ENCODE measurements at places on chromosomes 13 and 19.

DNA sequence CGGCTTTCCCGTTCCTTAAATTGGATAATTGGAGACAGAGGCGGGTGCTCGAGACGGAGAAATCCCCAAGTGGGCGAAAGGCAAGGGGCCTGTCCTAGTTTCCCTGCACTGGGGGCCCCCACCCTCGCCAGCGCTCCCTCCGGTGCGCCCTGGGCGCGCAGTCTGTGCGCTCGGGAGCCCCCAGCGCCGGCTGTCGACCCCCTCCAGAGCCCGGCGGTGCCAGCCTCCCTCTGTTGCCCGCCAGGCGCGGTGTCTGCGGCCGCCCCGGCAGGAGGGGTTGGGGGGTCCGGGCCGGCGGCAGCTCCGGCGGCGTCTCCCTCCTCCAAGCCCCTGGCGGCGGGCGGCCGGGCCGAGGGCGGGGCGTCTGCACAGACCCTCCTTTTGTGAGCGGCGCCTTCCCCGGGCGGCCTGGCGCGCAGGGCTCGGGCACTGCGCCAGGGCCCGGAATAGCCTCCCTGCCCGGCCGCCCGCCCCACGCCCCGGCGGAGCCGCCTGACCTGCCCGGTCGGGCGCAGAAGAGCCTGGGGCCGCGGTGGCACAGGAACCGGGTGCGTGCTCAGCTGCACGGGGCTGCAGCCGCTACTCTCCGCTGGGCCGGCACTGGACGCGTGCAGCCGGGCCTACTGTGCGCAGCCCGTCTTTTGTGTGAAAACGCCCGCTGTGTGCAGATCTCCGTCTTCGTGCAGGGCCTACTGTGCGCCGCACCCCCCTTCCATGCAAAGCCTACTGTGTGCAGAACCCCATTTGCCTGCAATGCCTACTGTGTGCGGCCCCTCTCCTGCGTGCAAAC, 13.2 kb downstream of the GADD45B start:
- no peak for DNase-seq

DNA sequence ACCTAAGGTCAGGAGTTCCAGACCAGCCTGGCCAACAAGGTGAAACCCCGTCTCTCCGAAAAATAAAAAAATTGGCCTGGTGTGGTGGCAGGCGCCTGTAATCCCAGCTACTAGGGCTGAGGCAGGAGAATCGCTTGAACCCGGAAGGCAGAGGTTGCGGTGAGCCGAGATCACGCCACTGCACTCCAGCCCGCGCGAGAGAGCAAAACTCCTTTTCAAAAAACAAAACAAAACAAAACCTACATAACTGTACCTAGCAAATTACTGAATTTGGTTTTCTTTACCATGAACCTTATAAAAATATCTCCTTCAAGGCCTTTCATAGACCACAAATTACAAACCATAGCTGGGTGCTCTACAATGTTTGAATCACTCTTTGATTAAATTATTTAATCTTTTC, 760 bp downstream of the ZNF91 start:
- DNase-seq = peak; percentile 43

DNA sequence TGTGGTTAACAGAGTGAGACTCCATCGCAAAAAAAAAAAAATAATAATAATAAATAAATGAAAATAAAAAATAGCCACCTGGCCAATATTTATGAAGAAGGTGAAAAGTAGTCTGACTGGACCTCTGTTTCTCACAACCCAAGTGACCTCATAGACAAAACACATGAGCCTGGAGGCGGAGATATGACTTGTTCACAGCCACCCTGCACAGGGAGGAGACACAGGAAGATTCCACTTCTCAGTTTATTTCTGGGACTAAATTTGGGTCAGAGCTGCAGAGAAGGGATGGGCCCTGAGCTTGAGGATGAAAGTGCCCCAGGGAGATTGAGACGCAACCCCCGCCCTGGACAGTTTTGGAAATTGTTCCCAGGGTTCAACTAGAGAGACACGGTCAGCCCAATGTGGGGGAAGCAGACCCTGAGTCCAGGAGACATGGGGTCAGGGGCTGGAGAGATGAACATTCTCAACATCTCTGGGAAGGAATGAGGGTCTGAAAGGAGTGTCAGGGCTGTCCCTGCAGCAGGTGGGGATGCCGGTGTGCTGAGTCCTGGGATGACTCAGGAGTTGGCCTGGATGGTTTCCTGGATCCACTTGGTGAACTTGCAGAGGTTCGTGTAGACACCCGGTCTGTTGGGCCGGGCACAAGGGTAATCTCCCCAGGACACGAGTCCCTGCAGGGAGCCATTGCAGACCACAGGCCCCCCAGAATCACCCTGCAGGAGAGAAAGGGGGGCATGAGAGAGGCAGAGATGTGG, 9.6 kb downstream of the KLK5 start:
- DNase-seq = no peak

DNA sequence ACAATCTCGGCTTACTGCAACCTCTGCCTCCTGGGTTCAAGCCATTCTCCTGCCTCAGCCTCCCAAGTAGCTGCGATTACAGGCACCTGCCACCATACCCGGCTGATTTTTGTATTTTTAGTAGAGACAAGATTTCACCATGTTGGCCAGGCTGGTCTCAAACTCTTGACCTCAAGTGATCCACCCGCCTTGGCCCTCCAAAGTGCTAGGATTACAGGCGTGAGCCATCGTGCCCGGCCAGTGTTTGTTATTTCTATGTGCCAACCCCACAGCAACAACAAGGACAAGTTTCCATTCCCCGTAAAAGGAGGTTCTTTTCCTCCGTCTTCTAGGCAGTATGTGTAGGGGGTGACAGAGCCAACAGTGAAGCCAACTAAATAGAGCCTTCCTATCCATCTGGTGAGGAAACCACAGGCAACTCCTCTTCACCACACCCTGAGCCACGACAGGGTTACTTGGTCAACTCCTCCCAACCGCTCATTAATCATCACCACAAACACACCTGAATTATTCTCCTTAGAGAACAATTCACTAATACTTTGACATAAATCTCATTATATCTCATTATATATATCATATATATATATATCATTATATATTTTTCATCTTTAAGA, 25.5 kb downstream of the FOXO1 start:
- DNase-seq = no peak

DNA sequence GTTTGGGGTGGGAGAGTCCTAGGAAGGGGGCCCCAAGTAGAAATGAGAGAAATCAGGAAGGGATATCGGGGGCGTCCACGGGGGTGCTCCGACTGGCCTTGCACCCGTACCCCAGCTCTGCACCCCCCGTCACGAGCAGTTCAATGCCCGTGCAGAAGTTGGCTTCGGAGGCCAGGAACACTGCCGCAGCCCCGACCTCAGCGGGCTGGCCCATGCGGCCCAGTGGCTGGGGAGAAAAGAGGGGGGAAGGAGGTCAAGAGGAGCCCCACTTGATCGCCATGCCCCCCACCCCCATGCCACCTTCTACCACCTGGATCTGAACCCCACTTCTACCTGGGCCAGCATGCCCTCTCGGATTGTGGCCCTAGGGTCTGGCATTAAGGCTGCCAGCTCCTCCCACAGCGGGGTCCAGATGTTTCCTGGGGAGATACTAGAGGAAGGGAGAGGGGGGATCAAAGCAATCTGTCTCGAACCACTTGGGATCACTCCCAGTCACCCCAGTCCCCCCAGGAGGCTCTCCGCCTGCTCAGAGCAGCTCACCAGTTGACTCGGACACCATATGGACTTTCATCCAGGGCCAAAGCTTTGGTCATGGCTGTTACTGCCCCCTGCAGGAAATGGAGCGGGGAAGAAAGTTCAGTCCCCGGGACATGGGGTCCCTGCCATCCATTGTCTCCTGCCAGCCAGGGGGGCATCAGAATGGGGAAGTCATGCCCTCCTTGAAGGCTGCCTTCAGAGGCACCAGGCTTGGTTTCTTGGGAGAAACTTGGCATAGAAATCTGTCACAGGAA, 2.5 kb upstream of the BCAT2 start:
- no peak for DNase-seq

GRCh38 chr13:70829748-70830147, 721.5 kb upstream of the KLHL1 start:
- no peak for DNase-seq

DNA sequence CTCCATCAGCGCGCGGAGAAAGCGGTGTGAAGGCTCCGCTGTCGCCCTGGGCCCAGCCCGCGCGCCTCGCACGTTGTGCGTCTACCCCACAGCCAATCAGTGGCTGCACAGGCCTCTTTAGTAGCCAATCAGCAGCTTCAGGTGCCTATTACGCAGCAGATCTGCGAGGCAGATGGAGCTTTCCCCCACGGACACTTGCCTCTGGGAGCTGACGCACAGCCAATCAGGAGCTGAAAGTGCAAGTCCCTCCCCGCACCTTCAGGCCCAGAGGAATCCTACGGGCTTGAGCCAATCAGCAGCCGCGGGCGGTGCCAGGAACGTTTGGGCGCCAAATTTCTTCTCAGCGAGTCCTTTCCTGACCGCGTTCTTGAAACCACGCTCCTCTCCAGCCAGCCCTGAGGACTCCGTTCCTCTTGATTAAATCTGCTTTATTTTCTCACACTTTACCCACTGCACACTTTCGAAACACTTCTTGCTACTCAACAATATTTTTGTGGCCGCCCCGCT, 39.9 kb downstream of the SIGLEC7 start:
- DNase-seq = peak; percentile 7

DNA sequence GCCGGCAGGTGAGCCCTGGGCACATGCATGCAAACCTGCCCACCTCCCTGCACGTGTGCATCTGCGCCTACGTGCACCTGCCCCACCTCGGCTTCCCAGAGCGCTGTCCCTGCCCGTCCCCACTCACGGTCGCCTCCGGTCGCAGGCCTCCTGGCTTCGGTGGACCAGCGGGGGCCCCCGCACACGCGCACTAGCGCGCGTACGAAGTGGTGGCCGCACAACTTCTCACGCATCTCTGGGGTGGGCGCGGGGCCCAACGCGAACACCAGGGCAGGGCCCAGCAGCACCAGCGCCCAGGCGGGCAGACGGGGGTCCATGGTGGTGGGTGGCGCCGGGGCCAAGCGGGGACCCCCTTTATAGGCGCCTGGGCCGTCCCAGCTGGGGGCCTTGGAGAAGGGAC, at the start of gene INSL3:
Gene INSL3 (minus strand): TSS at position 330 of the 400 bp plus-strand sequence. CDS start 13 bp downstream, at position 317.
- DNase-seq = no peak

DNA sequence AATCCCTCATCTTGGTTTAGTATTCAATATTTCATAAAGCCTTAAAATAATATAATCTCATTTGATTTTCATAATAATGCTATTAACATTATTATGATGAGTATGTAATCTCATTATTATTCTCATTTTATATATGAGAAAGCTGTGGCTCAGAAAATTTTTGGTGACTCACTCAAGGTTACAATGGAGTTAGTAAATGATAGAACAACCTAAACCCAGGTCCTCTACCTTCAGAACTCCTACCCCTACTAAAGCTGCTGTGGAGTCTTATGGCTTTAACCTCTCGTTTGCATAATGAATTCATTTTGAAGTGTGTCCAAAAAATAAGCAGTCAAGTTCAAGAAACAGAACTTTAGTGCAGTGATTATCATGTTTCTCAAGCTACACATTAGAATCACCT, 226.3 kb downstream of the TBC1D4 start:
- DNase-seq = no peak

DNA sequence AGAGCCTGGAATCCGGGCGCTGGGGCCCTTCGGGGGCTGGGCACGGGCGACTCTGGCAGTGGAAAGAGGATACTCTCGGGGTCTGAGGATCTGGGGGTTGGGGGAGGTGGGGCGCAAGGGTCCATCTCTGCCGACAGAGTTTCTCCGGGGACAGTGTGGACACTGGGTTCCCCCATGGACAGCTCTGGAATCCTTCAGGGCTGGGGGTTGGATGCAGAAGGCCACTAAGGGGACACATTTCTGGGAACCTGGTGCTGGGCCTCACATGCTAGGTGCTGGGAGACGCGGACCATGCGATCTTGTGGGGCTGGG, 2.3 kb downstream of the TGFBR3L start:
- no peak for DNase-seq

- DNase-seq = no peak
Measured at GRCh38 chr19:44855606-44856005, 9.5 kb downstream of the NECTIN2 start.

DNA sequence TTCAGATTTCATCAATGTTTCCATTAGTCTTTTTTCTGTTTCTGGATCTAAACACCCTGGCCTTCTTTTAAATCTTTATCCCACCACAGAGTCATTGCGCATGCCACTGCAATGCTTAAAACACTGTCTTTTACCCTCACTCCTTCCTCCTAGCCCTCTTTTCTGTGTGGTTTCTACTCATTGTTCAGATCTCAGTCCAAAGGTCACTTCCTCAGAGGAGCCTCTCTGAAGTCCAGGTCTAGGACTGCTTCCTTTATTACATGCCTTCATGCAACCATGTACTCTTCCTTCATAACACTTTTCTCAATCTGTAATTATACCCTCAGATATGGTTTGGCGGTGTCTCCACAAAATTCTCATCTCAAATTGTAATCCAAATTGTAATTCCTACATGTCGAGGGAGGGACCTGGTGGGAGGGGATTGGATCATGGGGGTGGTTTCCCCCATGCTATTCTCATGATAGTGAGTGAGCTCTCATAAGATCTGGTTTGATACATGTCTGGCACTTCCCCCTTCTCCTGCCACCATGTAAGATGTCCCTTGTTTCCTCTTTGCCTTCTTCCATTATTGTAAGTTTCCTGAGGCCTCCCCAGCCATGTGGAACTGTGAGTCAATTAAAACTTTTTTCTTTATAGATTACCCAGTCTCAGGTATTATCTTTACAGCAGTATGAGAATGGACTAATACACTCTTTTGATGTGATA, 808.9 kb downstream of the DIAPH3 start:
- DNase-seq = no peak

GRCh38 chr19:1025960-1026782, at the start of gene CNN2:
TSS of gene CNN2 (plus strand) at chr19:1026608. CDS start at chr19:1026662, 54 bp downstream.
- peak; percentile 54 for DNase-seq

GRCh38 chr13:34172048-34172447, 354.1 kb downstream of the RFC3 start:
- DNase-seq = peak; percentile 56

DNA sequence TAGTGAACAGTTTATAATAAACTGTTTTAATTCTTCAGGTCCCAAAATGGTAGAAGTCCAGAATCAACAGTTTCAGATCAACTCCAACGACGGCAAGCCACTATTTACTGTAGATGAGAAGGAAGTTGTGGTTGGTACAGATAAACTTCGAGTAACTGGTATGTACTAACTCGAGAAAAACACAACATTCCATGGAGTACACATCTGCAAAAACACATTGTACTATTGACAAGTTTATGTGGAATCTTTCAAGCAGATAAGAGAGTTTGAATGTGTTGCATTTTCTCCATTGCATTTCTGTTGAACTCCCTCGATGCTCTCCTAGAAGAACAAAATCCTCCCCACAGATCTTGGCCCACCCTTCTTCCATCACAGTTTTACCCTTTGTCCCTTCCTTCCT, 98.5 kb downstream of the SGCG start:
- no peak for DNase-seq

DNA sequence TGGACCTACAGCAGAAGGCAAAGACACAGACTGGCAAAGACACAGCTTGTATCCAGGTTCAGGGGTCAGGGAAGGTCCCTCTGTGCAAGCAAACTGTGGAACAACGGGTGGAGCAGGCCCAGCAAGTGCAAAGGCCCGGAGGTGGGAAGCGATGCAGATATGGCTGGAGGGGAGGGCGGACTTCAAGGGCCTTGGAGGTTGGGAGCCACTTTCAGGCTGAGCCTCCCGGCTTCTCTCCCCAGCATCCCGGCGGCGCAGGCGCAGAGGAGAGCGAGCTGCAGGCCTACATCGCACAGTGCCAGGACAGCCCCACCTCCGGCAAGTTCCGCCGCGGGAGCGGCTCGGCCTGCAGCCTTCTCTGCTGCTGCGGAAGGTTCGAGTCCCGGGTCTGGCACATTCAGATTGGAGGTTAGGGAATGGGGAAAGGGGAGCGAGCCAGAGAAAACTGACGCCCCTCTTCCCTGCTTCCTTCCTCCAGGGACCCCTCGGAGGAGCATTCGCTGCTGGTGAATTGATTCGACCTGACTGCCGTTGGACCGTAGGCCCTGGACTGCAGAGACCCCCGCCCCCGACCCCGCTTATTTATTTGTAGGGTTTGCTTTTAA, 2.1 kb upstream of the PNPLA6 start:
- peak; percentile 71 for DNase-seq

Data from fibroblast of mammary gland (primary cell).